Fibroblast of lung (primary cell): ENCODE measurements at places on chromosomes 4 and X. TPM values are rescaled to one million over a fixed set of nuclear protein-coding genes. Genes with fewer than 3 reads are reported as not detected.

The VCX3B gene
- not detected in 2 replicates for total RNA-seq

DNA sequence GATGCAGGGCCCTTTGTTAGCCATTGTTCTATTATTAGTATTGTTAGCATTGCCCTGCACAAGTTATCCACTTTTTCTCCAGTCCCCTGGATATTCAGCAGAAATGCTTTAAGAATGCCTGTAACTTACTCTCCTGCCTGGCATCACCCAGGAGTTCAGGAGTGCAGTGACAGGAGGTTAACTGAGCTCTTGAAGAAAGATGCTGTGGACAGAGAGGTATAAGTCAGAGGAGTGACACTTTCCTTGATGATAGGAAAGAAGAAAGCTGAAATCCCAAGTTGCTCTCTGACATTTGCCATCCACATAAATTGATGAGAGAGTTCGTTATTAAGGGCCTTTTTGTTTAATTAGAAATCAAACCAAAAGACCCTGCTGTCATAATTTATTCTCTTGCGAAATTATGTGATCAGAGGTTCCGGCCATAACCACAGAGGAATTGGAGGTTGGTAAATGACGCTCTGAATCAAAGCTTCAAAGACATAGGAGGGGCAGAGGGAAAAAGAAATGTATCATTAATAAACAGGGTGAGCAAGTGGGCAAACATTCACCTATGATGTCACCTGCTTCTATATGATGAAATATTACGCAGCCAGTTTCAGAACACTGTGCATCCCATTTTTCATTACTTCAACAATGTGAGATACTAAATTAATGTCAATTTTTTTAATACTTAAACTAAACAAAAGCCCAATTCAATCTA is 230.2 kb upstream of the JADE1 start:
- peak; percentile 48 for DNase-seq

- peak; percentile 42 for DNase-seq
Observed at GRCh38 chr4:16794816-16795445, 103.5 kb downstream of the LDB2 start.

- DNase-seq: no peak
Observed at GRCh38 chrX:153438532-153438931, 7.3 kb downstream of the TREX2 start.

DNA sequence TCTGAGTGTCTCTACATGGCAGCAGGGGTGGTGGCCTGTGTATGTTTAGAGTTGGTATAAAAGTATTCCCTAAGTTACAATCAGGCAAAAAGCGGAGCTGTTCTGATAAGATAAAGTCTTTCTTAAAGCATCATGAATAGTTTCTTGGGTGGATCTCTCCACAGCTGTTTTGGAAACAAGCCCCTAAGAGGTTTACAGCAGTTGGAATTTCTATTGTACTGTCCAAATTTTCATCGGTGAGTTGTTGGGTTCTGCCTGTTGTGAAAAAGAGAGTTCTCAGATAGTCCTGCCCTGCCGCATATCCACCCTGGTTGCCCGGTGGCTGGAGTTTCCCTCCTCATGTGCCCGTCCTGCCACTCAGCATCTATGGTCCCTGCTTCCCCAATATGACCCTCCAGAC is 50.1 kb downstream of the C4orf51 start:
- DNase-seq: no peak
